ENCODE measurements at places on chromosomes 4 and X.

DNA sequence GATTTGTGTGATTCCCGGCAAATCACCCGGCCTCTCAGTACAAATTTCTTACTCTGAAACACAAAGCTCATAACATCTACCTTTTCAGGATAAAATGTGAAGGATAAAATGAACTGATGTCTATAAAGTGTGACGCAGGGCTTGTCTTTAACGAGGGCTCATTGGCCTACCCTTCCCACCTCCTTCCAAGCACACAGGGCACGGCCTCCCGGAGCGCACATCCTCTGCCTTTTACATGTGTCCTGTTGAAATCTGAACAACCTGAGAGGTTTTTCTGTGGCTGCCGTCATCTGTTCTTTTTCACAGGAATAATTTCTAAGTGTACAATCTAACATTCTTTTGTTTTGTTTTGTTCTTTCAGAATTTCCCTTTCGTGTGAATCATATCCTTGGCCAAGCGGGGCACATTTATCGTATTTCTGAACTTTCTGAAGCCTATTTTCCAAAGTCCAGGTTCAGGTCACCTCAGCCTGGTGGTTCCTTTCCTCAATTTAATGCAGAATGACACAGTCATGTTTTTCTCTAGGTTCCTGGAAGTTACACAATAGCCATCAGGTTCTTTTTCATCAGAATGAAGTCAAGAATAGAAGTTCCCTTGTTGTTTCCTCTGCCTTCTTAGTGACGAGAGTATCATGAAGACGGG, 53.1 kb upstream of the SPRY1 start:
- no peak for DNase-seq

DNA sequence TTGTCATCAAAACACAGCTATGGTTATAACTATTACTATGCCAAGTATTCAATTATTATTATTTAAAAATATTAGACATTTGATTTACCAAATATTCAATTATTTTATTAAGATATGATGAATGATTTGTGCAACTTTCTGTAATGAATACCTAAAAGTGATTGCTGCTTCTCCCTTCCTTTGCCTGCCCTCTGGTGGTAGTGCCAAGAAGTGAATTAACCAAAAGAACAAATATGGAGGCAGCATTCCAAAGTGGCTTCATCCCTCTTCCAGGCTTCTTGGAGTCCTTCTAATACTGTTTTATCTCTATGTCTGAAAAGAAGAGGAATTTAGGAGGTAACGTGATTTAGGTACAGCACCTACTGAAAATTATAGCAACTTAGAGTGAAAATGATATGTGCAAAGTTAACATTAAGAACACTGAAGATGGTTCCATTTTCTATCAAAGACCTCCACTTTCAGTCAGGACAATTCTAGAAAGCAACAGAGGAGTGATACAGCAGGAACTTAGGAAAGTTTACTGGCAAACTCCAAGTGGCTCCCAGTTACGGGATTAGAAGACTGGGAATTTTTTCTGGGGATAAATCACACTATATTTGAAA, 43.0 kb downstream of the ENPEP start:
- no peak for DNase-seq

- DNase-seq, result no peak
These were observed 155.9 kb downstream of the STIM2 start for GRCh38 chr4:27016551-27016950.

DNA sequence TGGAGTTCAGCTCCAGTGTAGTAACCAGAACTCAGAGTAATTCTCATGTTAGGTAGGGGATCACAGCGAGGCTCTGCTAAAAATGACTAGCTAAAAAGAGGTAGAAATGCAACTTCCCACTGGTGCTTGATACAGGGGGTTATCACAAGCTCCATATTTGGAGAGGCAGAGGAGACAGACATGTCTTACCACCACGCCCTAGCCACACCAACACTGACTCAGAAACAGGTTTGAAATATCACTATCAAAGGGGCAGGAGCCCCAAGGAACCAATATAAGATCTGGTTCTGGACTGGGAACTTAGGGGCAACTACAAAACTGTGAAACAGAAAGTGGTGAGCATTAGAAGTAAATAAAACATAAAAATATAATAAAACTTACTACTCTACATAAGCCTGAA, 62.9 kb downstream of the IQCM start:
- DNase-seq, result no peak

DNA sequence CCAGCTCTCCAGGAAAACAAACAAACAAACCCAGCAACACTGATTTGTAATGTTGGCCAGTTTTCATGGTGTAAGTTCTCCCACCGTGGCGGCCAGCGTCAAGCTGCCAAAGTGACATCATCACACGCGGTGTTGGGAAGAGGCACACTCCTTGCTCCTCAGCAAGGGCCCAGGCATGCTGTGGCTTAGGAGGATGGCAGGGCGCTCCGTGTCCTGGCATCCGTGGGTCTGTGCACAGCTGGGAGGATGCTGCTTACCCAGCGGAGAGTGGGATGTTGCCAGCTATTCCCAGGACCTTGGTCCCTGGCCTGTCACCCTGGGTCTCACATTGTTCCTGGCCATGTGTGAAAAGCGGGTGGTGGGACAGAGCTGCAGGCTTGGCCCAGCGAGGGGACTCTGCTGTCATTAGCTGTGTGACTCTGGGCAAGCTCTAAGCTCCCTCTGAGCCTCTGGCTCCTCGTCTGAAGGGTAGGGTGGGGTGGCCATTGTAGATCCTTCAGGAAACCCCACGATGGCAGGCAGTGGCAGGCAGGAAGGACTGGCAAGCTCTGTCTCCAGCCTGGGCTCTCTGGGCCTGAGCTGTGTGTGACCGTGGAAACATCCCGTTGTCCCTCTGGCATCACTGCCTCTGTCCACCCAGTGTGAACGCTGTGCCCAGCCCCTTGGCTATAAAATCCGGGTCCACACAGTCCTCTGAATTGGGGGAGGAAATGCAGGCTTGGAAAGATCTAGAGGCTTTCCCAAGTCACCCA, 10.8 kb downstream of the PSAPL1 start:
- DNase-seq, result no peak

- no peak for DNase-seq
These were observed 3.8 kb upstream of the NSG1 start for GRCh38 chr4:4383085-4383484.

DNA sequence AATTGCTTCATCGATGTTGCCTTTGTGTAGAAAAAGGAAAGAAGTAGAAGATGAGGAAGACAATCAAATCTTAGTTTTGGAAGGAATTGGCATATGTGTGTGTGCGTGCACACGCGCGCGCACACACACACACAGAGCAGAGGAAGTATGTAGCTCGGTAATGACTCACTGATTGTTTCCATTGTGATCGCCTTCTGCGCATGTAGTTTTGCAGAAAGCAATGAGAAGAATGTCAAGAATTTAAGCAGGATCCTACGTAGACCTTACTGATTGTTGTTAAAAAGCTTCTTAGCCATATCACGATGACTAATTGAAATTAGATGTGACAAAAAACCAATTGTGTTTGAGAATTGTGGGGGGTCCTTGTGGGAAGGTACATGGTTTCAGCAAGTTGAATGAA, 12.8 kb upstream of the LIMCH1 start:
- DNase-seq, result no peak

- no peak for DNase-seq
These were observed 113.0 kb downstream of the PRDM5 start for GRCh38 chr4:120809518-120809917.

DNA sequence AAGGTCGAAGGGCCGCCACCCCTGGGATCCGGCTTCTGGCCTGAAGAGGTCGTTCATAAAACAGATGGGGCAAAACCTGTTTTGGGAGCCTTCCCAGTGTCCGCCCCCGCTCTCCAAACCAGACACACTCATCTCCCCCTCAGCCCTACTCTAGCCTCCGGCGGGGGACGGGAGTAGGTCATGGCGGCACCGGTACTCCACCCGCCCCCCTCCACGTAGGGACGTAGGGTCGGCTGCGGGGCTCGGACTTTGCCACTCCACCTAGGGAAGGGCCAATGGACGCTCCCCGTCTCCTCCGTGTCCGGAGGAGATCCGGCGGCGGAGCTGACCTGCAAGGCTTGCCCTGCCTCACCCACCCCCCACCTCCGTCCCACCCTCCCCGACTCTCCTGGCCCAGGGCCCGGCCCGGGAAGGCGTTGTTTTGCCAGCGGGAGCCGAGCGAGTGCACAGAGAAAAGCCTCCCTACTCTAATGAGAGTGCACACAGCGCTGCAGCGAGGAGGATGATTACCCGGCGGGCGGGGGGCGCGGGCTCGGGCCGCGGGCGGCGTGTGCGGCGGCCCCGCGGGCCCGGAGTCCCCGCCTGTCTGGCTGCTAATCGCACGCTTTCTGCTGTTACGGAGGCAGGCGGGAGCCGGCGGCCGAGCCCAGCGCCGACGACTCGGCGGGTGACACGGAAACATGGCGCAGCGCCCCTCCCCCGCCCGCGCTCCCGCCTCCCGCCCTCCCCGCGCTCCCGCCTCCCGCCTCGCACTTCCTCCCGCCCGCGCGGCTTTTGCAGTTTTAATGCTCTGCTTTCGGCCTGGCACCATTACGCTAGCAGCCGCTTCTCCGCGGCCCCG, 8.3 kb upstream of the BCOR start:
- DNase-seq, result no peak

- DNase-seq, result no peak
These were observed 31.6 kb downstream of the LRPAP1 start for GRCh38 chr4:3500634-3501101.

DNA sequence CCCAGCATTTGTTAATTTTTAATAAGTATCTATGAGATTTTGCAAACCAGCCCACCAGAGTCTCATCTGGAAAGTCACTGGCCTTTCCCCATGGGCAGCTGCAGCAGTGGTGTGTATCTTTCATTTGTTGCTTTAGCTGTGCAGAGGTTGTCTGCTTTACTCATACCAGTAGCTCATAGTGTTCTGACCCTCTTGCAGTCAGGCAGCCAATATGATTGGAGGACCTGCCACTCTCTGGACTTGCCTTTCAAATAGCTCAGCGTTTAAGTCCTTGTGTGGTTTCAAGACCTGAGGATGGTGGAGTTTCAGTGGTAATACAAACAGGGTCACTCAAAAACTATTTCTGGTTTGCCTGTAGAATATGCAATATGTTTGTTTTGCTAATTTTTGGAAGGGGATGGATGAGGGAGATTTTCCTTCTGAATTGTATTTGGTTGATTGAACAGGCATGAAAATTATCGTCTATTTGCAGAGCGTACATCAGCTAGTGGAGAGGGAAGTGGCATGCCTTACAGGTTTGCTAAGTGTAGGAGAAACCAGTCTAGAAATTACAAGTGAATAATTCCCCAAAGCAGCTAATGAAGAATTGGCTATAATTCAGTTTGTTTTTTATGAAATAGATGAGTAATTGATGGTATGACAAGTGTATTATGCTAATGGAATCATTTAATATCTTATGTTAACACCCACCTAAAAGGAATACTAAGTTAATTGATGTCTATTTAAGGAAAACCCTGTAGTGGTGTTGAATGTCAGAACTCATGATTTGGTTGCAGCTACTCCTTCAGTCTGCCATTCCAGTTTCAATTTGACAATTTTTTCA, 8.9 kb downstream of the POLA1 start:
- DNase-seq, result no peak

- no peak for DNase-seq
These were observed 168.0 kb downstream of the COX18 start for GRCh38 chr4:72901553-72901952.

GRCh38 chr4:42906891-42907759, 14.6 kb downstream of the GRXCR1 start:
- DNase-seq, result no peak

DNA sequence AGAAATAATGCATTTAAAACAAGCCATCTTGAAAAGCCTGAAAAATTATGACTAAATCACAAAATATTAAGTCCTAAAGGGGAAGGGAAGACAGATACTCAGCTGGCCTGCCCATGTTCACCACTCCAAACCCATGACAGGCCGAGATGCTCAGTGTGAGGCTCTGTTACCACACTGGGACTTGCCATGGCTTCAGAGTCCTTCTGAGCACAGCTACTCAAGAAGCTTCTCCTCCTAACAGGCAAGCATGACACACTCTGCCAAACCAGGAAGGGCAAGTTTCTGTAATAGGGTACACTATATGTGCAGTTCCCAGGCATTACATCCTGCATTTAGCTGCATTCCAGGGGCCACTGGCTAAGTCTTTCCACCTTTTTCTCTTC, 34.0 kb upstream of the CYBB start:
- no peak for DNase-seq

DNA sequence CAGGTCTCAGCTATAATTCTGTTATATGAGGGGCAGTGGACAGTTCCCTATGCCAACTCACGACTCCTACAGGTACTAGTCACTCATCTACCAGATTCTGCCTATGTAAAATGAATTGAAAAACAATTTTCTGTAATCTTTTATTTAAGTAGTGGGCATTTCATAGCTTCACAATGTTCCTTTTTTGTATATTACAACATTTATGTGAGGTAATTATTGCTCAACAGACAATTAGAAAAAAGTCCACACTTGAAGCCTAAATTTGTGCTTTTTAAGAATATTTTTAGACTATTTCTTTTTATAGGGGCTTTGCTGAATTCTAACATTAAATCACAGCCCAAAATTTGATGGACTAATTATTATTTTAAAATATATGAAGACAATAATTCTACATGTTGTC, 20.4 kb downstream of the EREG start:
- no peak for DNase-seq

DNA sequence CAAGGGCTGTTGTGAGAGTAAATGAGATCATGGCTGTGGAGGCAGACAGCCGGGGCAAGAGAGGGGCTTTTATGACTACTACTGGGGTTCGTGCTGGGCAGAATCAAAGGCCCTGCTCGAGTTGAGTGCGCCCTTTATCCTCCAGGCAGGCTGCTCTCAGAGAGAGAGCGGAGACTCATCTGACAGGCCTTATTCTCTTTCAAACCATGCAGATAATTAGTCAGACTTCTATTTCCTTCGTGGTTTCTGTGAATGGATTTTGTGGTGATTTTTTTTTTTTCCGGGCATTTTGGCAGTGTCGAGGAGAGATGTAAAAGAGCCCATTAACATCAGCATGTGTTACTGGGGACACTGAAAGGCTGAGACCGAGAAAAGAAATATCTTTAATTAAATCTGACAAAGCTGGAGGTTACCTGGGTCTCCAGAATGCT, 73.6 kb downstream of the MED28 start:
- DNase-seq, result no peak

- DNase-seq, result no peak
These were observed at the start of gene CABS1 for GRCh38 chr4:70334681-70335080. TSS of gene CABS1 (plus strand) at chr4:70334981. CDS start at chr4:70335040, 59 bp downstream.

- no peak for DNase-seq
These were observed 18.0 kb downstream of the FAM9A start for GRCh38 chrX:8783097-8783713.

GRCh38 chr4:110787109-110787508, 164.2 kb upstream of the PITX2 start:
- no peak for DNase-seq

- no peak for DNase-seq
These were observed 12.1 kb downstream of the TIGD2 start for GRCh38 chr4:89123451-89123851.

- no peak for DNase-seq
These were observed 298.0 kb upstream of the FAT1 start for GRCh38 chr4:187021436-187022205.

Data from stimulated activated CD8-positive, alpha-beta memory T cell treated with anti-CD3 and anti-CD28 coated beads, Interleukin-4, amount 100 ng/mL, for 1 hour (primary cell).